ENCODE measurements at places on chromosomes 3 and 15.

DNA sequence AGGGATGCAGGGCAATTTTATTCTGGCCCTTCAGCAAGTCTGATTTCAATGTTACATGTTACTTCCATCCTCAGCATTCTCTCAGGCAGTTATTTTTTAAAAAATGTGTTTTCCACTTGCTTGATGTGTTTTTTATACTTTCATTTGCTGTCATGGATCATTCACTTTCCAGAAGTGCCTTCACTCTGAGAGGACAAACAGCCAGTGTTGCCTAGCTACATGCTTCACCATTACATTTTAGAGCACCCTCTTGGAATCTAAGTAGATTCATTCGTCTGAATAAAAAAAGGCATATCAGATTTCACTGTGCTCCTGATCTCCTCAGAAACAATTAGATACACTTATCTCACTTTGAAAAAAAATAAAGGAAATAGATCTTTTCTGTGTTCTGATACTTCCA lies 93.6 kb upstream of the POU1F1 start:
- no peak for DNase-seq

DNA sequence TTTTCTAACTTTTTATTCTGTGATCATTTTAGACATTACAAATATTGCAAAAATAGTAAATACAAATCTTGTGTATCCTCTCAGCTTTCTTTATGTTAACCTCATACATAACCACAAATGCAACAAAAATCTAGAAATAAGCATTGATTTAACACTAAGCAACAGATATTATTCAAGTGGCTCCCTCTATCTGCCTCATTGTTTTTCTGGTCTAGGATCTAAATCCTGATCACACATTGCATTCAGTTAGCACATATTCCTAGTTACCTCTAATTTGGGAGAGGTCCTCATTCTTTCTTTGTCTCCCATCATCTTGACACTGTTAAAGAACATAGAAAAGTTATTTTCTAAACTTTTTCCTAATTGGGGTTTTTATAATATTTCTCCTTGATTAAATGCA lies 1126.0 kb downstream of the ROBO2 start:
- DNase-seq: no peak

- no peak for DNase-seq
Observed at GRCh38 chr15:75577401-75578172, 1.5 kb downstream of the PTPN9 start.

GRCh38 chr3:41508063-41508696 lies 308.9 kb downstream of the CTNNB1 start:
- DNase-seq: no peak

Measured in NCI-H1105 (cell line).